ENCODE measurements at places on chromosomes 6 and 20. TPM values are rescaled to one million over a fixed set of nuclear protein-coding genes. Genes with fewer than 3 reads are reported as not detected.

BRD2 gene
- 187 TPM for total RNA-seq

AGER gene
- total RNA-seq: 12.0 TPM

ZNF831 gene
- not detected for total RNA-seq

PRR18 gene
- not detected for total RNA-seq

Data from endothelial cell of umbilical vein (primary cell).